ENCODE measurements at places on chromosomes 5 and 9. TPM values are rescaled to one million over a fixed set of nuclear protein-coding genes. Genes with fewer than 3 reads are reported as not detected.

Gene INSYN2B
- 14.6 TPM for total RNA-seq

Gene FRMD3
- 0.44 TPM for total RNA-seq

Gene RNF130
- 21.5 TPM for total RNA-seq

Gene PTGS1
- total RNA-seq: 67.8 TPM

Measured in smooth muscle cell of trachea (primary cell).